ENCODE measurements at places on chromosomes 1 and 21.

GRCh38 chr1:158055854-158056253 lies 62.4 kb downstream of the KIRREL1 start:
- no peak for DNase-seq

DNA sequence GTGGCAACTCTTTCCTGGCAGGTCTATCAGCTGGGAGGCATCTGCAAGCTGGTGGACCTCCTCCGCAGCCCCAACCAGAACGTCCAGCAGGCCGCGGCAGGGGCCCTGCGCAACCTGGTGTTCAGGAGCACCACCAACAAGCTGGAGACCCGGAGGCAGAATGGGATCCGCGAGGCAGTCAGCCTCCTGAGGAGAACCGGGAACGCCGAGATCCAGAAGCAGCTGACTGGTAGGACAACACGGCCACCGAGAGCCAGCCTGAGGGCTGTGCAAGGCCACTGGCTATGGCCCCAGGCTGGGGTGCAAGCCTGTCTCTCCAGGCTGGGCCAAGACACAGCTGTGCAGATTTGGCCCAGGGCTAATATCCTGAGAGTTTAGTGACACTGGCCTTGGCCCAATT lies 34.2 kb downstream of the PKP1 start:
- no peak for DNase-seq

DNA sequence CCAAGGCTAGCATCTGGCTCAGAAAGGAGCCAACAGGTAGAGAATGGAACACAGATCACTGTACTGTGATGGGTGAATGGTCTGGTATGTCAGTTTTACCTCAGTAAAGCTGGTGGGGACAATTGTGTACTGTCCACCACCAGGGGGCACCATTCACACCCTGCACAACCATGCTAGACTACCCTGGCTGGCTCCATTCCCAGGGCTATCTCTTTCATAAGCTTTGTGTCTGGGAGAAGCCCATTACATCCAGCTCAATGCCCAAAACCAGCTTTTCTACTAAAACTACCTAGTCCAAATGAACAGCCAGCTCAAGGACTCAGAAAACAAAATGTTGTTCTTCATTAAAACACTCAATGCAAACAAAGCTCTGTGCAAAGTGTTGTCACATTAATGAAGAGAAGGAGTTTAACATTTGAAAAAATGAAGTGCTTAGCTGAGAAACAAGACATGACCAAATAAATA lies 62.0 kb upstream of the RASAL2 start:
- peak; percentile 89 for DNase-seq

- no peak for DNase-seq
Observed at GRCh38 chr1:206930210-206930798, 8.6 kb upstream of the FCMR start.

DNA sequence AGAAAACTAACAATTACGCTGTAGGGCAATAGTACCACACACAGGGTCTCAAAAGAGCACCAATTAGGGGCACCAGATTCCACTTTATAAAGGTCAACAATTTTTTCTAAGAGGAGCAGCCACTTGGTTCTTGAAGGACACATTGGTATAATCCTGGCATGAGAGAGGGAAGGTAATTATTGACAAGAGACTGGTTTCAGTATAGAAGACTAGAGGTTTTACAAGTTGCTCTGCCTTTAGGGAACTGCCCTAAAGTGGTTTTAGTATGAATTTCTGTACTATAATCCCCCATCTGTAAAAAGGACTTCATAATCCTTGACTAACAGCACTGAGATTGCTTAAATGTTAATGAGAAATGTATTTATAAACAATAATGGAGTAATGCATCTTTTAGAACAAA lies 648.5 kb upstream of the PTBP2 start:
- no peak for DNase-seq

DNA sequence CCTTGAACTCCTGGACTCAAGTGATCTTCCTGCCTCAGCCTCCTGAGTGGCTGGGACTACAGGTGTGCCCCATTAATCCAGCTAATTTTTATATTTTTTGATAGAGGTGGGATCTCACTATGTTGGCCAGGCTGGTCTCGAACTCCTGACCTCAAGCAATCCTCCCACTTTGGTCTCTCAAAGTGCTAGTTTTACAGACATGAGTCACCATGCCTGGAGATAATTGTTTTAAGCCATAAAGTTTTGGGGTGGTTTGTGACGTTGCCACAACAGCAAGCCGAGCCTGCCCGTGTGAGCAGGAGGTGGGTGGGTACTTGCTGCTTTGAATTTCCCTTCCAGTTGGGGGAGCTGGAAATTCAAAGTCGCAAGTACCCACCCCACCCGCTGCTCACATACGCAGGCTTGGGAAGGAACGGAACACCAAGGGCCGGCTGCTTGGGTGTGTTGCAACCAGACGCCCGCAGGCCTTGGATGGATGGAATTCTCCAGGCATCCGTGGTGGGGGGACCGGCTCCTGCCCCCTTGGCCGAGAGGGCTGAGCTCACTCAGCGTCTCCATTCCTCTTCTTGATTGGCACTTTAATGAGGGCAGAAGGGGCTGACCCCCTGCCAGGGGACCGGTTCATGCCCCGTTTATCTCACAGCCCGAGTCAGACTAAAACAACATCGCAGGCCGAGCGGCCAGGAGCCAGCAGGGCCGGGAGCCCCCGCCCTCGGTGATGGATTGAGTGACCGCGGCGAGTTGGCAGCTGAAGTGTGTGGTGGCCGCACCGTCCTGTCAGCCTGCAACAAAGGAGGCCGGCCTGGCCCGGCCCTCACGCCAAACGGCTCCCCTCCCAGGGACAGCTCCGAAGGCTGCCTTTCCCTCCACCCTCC lies 78.1 kb downstream of the DHRS3 start:
- DNase-seq = peak; percentile 96

- DNase-seq = no peak
Observed at GRCh38 chr1:11373895-11374747, 101.1 kb downstream of the UBIAD1 start.

GRCh38 chr1:205499789-205500188 lies 4.7 kb upstream of the CDK18 start:
- DNase-seq = no peak

GRCh38 chr1:164635059-164635802 lies 76.2 kb downstream of the PBX1 start:
- no peak for DNase-seq

DNA sequence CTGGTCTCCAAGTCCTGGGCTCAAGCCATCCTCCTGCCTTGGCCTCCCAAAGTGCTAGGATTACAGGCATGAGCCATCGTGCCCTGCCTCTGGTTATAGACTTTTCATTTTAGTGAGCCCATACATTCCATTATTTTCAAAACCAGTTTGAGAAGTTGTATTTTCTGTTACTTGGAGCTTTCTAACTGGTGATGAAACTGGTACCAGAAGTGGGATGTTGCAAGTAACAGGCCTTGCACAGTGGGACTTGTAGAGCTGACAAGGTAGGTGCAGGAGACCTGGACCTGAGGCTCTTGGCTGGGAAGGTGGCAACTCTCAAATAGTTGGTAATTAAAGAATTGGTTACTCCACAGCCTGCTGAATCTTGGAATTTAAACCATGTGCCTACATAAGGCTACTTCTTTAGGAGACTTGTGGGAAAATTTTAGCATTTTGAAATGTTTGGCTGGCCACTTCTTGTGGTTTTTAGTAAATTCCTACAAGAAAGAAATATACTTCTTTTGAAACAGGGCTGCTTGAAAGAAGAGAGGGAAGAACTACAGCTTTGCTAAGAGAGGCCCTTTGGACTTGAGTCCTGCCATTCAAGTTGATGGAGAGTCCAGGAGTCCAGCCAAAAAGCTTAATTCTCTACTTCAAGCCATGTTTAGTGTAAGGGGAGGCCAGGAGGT lies 9.8 kb upstream of the ALPL start:
- DNase-seq = no peak

GRCh38 chr1:10494754-10495474 lies 20.2 kb downstream of the PEX14 start:
- no peak for DNase-seq

DNA sequence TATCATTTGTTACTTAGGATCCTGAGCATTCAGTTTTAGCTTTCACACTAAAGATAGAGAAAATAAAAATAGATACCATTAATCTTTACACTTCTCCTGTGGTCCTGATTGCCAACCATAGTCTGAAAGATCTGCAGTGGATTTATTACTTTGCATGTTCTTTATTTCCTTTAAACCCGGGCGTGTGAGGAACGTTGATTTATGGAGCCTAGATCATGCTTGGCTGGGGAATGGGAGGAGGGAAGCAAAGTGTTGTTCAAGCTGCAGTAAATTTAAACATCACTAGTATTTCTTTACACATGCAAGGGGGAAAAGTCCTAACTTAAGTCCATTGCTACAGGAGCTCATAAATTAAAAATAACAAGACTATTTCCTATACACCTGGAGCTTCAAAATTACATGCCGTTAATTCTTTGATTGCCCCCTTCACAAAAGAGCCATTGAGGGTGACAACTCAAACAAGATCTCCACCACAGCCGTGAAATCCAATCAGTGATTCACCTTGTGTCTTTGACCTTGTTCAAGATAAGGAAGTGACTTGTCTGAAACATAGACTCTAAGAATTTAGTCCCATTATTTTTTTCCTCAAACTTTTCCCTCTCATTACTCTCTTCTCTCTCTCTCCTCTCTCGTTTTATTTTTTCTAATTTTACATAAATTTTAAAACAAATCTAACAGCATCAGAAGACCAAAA lies 282.7 kb downstream of the KIF26B start:
- DNase-seq = no peak

DNA sequence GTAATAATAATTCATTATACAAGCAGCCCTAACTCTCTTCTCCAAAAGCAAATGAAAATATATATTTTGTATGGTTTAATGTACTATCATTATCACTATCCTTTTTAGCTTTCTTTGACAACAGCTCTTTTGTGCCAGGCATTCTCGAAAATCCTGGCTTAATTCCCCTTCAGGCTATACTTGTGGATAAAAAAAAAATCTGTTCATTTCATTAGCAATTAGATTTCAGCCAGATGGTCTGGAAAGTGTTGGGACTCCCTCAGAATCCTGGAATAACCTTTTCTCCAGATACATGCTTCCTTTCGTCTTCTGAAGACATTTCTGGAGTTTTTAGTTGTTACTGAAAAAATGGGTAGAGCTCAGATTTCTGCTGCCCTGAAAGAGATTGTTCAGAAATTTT lies 83.4 kb upstream of the PLPPR4 start:
- no peak for DNase-seq
